Stimulated activated CD4-positive, alpha-beta T cell treated with anti-CD3 and anti-CD28 coated beads, Interleukin-12 subunit alpha, Interleukin-12 subunit beta, amount 100 ng/mL, for 48 hours (primary cell): ENCODE measurements at places on chromosomes 6 and 20.

DNA sequence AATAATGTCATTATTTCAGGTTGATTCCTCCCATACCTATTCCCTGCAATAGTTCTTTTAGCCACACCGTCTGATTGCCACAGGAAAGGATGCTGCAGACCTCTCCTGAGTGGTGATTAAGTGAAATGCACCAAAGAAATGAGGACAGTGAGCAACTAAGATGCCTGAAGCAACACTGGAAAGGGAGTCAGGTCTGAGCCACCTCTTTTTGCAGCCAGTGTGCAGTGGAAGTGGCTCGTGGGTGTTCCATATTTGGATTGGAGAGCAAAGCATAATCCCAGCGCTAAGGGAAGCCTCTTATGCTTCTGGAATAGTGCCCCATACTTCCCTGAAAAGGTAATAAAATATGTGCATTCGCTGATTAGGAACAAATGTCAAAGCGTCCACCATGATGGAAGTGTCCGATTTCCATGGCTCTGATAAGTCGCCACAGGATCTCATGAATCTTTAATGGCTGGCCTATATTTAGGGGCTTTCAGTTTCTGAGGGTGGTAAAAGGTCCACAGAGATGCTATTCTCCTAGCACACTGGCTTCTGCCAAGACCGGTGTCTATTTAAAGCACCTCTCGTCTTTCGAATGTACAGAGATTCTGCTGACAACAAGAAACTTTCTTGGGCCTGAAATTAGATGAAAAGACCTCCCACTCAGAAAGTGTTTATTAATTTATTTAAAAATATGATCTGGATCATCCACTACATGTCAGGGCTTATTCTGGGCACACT is 253.9 kb downstream of the SLC24A3 start:
- DNase-seq = no peak

GRCh38 chr6:112258642-112259336 is 4.4 kb upstream of the LAMA4 start:
- DNase-seq = no peak

GRCh38 chr6:29908710-29909109 is 33.6 kb upstream of the HLA-A start:
- no peak for DNase-seq

DNA sequence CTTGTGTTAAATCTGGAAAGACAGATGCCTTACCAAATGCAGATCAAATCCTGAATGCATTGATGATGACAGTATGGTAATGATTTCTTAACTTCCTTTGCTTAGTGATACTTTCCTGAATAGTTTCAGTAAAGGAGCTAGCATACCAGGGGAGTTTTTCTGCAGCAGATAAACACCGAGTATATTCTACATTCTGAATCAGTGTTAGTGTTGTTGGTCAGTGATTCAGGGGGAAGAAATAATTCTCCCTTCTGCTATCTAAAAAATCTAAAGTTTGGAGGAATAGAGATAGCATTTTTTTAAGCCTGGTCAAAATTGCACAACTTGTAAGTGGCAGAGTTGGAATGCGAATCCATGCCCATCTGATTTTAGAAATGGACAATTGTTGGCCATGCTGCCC is 512.2 kb upstream of the MARCKS start:
- no peak for DNase-seq

DNA sequence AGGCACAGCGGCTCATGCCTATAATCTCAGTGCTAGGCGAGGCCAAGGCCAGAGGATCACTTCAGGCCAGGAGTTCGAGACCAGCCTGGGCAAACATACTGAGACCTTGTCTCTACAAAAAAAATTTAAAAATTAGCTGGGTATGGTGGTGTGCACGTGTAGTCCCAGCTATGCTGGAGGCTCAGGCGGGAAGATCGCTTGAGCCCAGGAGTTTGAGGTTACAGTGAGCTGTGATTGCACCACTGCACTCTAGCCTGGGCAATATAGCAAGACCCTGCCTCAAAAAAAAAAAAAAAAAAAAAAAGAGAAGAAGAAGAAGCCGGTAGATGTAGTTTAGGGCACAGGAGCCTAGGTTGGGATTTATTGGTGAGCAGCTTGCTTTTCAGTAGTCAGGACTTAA is 20.7 kb downstream of the MTHFD1L start:
- DNase-seq = no peak

- DNase-seq = no peak
These were observed 45.0 kb downstream of the SLC23A2 start for GRCh38 chr20:4956200-4956810.
